Activated CD8-positive, alpha-beta memory T cell treated with anti-CD3 and anti-CD28 coated beads for 4 hours (primary cell): ENCODE measurements at places on chromosomes 2 and 18.

GRCh38 chr2:126674075-126674744 lies 18.3 kb downstream of the GYPC start:
- no peak for DNase-seq

- no peak for DNase-seq
These were observed 134.0 kb downstream of the GALNT14 start for GRCh38 chr2:31004257-31004656.

- DNase-seq = no peak
These were observed 35.4 kb upstream of the LYPD6B start for GRCh38 chr2:149002891-149003740.

GRCh38 chr2:62460175-62460574 lies 45.8 kb downstream of the TMEM17 start:
- DNase-seq = no peak

DNA sequence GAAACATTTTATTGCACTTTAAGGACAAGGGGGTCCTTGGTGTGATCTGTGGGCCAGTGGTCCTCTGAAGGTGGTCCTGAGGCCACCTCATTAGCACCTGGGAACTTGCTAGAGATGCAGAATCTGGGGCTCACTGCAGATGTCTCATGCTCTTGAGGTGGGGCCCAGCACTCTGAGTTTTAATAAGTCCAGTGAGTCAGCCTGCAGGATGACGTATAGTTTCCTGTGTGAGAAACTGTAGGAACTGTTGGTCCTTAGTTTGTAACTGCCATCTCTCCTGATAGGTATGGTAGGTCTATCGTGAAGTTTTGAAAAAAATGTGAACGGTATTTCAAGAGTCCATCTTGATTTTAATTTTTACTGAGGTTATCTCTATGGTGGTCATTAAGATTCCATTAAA lies 2.8 kb downstream of the TRPM8 start:
- no peak for DNase-seq

DNA sequence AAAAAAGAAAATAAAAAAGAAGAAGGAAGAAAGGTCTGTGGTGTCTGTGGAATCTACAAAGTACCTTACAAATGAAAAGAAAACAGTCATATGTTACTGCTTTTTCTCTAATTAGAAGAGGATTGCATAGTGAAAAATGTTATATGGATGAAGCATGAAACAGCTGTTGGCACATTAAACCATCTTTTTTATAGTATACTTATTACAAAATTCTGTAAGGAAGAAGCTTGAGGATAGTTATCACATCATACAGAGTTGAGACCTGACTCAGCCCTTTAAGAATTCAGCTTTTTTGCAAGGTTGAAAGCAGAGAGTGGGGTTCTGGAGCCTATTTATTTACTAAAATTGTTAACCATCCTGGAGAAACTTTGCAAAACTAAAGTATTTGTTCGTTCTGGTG lies 222.7 kb downstream of the PHLPP1 start:
- DNase-seq = no peak

- DNase-seq = no peak
These were observed 39.0 kb upstream of the BMPR2 start for GRCh38 chr2:202337151-202337550.

GRCh38 chr2:120881981-120882788 lies 146.5 kb downstream of the GLI2 start:
- DNase-seq = no peak

DNA sequence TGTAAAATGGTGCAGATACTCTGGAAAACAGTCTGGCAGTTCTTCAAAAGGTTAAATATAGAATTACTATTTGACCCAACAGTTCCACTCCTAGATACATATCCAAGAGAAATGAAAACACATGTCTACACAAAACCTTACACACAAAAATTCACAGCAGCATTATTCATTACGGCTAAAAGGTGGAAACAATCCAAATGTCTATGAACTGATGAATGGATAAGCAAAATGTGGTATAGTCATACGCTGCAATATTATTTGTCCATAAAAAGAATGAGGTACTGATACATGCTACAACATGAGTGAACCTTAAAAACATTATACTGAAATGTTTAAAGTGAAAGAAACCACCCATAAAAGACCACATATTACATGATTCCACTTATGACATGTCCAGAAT lies 4.0 kb downstream of the CYP27C1 start:
- DNase-seq = no peak

- no peak for DNase-seq
These were observed 178.8 kb downstream of the MC4R start for GRCh38 chr18:60193780-60194179.

GRCh38 chr2:84904717-84905174 lies 710 bp upstream of the TMSB10 start:
- no peak for DNase-seq

DNA sequence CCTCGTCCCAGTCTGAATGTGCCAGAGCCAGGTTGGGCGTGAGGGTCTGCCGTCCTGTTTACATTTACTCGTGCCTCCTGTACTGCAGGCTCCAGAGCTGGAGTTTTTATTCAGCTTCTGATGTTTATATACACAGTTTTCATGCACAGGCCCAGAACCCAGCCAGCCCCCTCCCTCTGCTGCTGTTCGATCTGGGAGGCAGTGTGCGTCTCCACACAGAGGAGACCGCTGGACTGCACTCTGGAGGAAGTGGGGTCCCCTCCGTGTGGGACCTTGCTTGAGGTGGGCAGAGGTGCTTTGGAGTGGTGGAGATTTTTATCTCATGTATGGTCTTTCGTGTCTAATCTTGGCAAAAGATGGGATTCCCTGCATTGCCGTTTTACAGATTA lies 90.6 kb downstream of the GLI2 start:
- DNase-seq = no peak

GRCh38 chr18:67805261-67805660 lies 288.7 kb upstream of the DSEL start:
- DNase-seq = no peak

GRCh38 chr2:64924170-64924934 lies 64.8 kb upstream of the SLC1A4 start:
- no peak for DNase-seq

DNA sequence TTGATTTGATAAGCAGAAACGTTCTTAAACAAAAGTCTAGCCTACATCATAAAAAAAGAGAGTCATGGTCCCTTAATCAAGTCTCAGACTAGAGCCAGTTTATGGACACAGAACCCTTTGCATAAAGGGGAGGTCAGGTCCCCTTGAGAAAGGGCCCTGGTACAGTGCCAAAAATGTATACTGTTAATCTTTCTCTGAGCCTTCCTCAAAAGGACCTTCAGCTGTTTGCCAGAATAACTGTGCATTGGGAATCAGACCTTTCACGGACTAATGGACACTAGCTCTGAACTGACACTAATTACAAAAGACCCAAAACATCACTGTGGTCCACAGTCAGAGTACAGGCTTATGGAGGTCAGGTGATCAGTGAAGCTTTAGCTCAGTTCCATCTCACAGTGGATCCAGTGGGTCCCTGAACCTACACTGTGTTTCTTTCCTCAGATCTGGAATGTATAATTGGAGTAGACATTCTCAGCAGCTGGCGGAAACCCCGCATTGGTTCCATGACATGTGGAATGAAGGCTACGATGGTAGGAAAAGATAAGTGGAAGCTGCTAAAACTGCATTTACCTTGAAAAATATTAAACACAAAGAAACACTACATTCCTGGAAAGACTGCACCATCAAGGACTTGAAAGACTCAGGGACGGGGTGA lies 151.4 kb downstream of the TMEFF2 start:
- DNase-seq = no peak

GRCh38 chr2:231161252-231161839 lies 36.5 kb upstream of the HTR2B start:
- DNase-seq = no peak

DNA sequence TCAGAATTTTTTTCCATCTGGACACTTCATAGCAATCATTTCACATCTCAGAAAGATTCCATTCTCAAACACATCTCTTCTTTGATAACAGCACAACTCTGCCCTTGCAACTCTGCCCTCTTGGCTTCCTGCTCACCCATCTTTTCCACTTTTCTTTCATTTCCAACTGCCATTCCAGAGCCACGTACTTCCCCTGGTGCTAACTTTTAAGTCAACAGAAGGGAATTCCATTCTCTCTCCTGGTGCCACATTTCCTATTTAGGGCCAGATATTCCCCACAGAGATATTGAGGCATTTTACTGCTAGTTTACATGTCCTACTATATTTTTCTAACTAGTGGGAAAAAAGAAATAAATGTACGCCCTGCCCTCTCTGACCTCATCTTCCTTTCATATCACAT lies 590.2 kb downstream of the ARHGAP15 start:
- no peak for DNase-seq

DNA sequence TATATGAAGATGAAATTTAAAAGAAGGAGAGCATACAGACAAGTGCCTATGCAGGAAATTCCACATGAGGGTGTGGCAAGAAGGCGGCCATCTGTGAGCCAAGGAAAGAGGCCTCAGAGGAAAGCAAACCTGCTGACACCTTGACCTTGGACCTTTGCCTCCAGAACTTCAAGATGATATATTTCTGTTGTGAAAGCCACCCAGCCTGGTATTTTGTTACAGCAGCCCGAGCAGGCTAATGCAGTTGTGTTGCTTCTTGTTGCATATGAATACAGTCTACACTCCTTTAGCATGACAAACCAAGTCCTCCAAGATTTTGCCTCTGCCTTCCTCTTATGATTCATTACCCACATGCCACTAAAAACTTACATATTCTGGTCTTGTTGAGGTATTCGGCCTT lies 374.8 kb upstream of the TRIB2 start:
- DNase-seq = no peak

DNA sequence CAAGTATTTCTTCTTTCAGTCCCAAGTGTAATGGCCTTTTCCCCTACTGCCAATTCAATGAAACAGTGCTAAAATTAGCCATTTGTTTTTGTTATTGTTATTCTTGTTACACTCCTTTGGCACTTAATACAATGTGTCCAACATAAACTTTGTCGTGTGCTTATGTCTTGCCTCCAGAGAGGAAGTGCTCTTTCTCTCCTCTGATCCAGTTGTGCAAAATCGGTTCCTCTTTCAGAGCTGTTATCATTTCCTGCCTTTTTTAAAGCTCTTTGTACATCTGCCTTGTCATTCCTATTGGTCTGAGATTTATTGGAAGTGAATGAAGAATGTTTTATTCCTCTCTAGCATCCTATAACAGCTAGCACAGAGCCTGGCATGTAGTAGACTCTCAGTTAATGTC lies 623.2 kb upstream of the ID2 start:
- DNase-seq = no peak

DNA sequence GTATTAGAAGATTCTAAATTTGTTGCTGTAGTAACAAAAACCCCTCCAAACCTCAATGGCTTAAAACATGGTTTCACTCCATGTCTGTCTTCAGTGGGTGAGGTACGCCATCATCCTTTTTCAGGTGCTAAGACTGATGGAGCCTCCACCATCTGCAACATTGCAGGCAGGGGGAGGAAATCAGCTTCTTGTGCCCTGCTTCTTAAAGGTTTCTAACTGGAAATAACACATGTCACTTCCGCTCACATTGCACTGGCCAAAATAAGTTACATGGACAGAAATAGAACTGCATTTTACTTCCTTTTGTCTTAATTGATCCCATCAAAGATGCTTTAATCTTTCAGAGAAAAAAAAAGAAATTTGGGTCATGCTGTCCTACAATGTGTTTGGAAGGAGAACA lies 94.1 kb downstream of the GALNT3 start:
- DNase-seq = no peak

- no peak for DNase-seq
These were observed 128.7 kb downstream of the TXNL1 start for GRCh38 chr18:56509656-56510055.

GRCh38 chr18:8998481-8999217 lies 103.8 kb upstream of the NDUFV2 start:
- no peak for DNase-seq

DNA sequence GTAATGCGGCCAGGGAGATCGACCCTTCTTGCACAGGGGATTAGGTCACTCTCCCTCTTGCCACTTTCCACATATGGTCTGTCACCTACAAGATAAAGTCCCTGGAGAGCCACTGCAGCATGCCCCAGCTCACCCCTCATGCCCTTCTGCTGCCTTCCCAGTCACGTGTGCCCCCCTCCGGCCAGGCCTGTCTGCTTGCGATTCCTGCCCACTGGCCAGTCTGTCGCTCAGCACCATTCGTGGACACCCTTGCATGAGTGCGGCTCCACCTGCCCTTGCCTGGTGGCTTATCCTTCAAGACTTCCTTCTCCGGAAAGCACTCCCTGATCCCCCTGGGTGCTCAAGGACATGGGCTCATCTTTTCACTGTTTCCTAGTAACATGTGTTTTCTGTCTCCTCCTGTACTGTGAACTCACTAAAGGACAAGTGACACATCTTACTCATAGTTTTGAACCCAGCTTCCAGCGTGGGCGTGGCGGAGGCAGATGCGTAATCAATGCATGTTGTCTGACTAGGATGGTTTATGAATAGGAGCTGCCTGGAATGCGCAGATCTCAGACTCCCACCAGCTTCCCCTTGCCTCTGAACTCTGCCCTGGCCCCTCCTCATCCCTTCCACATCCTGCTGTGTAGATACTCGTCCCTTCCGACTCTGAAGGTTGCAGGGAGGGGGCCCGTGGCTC lies 7.8 kb upstream of the NT5DC4 start:
- DNase-seq = no peak

DNA sequence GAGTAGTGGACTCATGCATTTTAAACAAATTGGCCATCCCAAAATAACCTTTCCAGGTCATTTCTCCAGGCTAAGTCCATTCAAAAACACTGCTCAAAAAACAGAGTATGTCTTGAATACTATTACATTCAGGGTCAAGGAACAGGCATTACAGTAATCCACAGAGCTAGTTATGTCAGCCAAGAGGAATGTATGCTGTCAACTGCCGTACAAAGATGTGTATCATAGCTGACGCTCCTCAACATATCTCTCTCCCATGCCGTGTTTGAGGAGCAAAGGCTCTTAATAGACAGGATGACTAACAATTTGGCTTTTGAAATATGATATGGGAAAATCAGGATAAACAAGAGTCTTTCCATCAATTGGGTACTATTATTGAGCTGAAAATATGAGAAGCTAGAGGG lies 68.8 kb upstream of the KCTD1 start:
- DNase-seq = no peak

DNA sequence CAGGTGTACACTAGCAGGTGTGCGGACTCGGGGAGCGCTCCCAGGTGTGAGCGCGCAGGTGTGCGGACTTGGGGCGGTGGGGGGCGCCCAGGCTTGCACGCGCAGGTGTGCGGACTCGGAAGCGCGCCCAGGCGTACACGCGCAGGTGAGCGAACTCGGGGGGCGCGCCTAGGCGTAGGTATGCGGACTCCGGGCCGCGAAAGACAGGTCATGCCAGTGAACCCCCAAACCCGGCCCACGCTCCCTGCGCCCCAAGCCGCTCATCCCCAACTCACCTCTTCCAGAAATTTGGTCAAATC lies 342 bp downstream of the CYB5A start:
- DNase-seq = no peak
